ENCODE measurements at places on chromosomes 4 and X.

DNA sequence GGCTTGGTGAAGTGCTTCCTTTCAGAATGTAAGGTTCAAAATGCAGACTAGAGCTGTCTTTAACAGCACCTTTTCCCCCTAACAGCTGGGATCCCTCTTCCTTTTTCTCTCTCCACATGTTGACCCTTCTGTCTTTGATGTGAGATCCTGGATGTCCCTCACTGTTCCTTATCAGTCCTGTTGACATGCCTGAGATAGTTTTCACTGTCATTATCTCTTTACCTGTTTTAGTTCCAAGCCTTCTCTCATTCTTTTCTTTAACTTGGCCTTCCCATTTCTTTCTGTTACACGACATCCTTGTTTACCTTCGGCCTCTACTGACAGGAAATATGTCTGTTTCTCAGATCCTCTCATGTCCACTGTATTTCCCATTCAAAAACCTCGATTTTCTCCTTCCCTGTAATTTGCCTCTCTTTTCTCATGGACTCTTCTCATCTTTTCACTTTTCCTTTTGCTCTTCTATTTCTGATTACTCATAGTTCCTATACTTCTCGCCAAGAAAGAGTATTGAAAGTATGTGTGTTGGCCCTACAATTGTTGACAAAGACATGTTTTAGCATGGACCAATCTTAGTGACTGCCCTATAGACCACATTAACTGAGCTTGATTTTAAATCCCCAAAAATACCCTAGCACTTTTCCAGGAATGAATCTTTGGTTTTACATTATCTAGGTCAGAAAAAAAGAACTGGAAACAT is 1.2 kb upstream of the SOWAHB start:
- DNase-seq: no peak

DNA sequence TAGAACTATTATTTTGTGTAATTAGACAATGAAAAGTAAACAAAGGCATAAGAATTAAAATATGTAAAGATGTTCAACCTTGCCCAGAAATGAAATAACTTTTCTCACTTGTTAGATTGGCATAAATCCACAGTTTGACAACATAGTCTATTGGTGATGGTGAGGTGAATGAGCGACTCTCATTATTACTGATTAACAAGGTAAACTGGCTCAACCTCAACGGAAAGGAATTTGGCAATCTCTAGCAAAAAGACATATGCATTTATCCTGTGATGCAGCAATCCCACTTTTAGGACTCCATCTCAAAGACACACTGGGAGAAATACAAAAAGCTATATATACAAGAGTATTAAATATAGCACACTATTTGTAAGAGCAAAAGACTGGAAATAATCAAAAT is 22.3 kb downstream of the UBA6 start:
- no peak for DNase-seq

DNA sequence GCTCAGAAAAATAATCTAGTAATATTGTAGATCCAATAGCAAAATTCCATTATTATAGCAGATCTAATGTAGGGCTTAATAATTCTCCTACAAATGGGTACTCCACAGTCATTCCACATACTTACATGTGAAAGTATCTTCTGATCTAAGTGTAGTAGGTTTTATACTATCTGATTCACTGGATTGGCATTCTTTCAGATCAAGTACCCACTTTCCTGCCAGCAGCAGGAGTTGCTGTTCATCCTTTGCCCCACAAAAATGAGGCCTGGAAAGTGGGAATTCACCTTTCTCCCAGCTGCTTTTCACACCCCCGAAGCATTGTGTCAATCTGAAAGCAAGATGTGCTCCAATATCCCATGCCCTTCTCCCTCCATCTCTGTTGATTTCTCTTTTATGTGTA is 77.1 kb upstream of the RXFP1 start:
- no peak for DNase-seq

- no peak for DNase-seq
These were observed 82.9 kb downstream of the PDLIM5 start for GRCh38 chr4:94534401-94535312.

DNA sequence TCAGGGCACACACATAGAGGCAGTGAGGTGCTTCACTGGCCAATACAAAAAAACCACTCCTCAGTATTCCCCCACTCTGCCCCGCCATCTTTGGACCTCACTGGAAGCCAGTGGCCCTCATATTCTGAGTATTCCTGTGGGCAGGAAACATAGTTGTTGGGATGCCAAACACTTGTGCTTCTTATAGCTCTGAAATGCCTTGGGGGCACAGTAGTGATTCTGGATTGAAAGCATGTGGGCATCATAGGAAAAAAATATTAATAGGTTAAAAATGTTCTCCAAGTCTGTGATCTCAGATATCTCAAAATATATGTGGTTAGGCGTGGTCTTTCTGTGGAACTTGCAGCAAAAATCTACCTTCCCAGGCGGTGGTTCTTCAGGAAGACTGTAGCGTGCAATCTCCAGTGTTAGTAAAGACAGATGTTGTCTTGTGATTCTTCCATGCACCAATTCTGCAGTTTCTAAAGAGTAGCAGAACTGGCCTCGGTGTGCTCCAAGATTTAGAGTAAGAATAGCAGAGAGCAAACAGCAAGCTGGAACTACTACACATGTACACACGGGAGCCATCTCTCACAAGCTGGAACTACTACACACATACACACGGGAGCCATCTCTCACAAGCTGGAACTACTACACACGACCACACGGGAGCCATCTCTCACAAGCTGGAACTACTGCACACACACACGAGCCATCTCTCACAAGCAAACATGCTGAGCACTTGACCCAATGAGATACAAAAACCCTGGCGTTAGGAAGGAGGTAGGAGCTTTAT is 8.0 kb upstream of the TENM3 start:
- no peak for DNase-seq

DNA sequence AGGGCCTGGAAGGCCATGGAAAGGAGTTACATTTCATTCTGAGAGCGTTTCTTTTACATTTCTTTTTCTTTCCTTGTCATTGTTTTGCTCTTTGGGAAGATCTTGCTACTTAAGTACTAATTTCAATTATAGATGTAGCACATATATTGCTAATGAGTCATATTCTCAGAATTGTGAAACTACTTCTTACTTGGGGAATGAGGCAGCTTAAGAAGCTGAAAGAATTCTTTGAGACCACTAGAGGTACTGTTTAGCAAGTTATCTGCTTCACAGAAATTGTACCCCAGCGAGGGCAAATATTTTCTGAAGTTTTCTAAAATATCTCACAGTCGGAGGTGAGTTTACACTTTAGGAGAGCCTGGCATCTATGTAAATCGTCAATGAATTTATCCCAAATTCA is 100.6 kb downstream of the AFF2 start:
- DNase-seq: no peak

- no peak for DNase-seq
These were observed 30.5 kb downstream of the TMPRSS11D start for GRCh38 chr4:67853336-67853735.

DNA sequence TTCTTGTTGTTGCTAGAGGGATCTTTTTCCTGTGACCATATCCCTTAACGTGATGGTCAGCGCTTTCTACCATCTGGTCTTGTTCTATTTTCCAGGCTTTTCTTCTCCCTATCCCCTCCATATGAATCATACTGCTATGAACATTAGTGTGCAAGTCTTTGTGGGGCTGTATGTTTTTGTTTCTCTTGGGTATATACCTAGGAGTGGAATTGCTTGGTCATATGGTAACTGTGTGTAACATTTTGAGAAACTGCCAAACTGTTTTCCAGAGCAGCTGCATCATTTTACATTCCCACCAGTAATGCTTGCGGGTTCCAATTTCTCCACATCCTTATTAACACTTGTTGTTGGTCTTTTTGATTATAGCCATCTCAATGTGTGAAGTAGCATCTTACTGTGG is 121.4 kb downstream of the SPRY1 start:
- DNase-seq: no peak

GRCh38 chrX:24870143-24870542 is 145.6 kb downstream of the ARX start:
- DNase-seq: no peak

- peak; percentile 25 for DNase-seq
These were observed 81.9 kb downstream of the HMGB2 start for GRCh38 chr4:173252024-173252935.

DNA sequence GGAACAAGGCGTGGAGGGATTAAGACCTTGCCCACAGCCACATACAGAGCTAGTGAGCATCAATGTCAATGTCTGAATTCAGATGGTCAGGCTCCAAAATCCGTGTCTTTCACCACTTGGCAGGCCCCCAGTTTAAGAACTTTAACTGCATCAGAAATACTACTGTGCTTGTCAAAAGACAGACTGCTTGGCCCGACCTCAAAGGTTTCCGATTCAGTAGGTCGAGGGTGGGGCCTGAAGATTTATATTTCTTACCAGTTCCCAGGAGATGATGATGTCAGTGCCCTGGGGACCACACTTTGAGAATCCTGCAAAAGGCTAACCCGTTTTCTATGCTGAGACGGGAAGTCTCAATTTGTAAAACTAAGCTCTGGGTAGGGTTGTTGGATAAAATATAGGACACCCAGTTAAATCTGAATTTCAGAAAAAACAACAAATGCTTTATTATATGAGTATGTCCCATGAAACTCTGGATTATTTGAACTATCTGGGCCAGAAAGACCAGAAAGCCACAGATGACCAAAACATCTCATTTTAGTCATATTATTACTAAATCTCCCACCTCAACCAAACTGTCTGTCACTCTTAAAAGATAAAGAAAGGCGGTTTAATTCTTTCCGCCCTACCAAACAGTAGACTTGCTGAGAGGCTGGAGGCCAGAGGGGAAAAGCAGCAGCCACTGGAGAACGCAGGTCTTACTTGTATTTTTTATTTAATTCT is 42.7 kb downstream of the GATB start:
- no peak for DNase-seq

- no peak for DNase-seq
These were observed at the start of gene GPRASP1 for GRCh38 chrX:102651242-102652011. GPRASP1 (plus strand) TSS chrX:102651483; CDS start chrX:102653914, 2,431 bp downstream.

DNA sequence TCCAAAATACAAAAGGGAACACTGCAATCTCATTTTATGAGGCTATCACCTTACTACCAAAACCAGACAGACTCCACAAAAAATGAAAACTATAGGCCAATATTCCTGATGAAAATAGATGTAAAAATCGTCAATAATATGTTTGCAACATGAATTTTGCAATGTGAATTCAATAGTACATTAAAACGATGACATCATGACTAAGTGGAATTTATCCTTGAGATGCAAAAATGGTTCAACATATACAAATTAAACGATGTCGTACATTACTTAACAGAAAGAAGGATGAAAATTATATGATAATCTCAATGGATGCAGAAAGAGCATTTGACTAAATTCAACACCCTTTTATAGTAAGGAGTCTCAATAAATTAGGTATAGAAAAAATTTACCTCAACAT is 123.0 kb downstream of the AREG start:
- no peak for DNase-seq

GRCh38 chr4:38132107-38132673 is 172.0 kb downstream of the PTTG2 start:
- no peak for DNase-seq

DNA sequence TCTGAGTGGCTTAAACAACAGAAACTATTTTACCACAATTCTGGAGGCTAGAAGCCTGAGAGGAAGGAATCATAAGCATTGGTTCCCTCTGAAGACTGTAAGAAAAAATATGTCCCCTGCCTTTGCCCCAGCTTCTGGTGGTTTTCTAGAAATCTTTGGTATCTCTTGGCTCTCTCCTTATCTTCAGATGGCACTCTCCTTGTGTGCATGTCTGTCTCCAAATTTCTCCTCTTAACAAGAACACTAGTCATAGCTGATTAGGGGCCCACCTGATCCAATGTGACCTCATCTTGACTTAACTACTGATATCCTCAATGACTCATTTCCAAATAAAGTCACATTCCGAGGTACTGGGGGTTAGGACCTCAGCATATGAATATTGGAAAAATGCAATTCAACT is 635.0 kb upstream of the NR3C2 start:
- no peak for DNase-seq

DNA sequence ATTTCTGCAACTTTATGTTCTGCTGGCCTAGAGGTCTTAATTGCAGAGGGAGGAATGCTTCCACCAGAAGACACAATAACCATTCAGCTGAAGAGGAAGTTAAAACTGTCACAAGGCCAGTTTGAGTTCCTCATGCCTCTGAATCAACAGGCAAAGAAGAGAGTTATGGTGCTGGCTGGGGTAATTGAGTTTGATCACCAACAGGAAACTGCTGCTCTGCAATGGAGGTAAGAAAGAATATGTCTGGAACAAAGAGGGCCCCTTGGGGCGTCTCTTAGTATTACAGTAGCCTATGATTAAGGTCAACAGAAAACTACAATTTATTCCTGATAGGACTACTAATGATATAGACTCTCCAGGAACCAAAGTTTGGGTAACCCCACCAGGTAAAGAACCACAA is 744.0 kb downstream of the FSTL5 start:
- peak; percentile 6 for DNase-seq

GRCh38 chr4:17230727-17231126 is 281.2 kb downstream of the QDPR start:
- no peak for DNase-seq

DNA sequence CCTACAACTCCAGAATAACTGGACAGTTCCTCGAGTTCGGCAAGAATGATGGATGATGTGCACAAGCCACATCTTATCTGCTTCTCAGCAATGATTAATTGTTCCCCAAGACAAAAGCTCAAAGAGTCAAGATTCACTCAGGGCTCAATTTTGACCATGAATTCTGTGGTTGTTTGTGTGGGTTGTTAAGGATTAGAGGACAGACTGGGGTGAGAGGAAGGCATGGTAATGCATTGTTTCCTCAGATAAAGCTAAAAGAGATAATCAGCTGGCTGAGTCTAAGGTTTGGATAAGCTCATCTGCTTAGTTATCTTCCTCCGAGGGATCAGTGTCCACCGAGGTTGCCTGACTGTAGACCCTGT is 161.0 kb downstream of the CPEB2 start:
- no peak for DNase-seq

GRCh38 chr4:88993246-88993645 is 63.7 kb downstream of the FAM13A start:
- DNase-seq: no peak

DNA sequence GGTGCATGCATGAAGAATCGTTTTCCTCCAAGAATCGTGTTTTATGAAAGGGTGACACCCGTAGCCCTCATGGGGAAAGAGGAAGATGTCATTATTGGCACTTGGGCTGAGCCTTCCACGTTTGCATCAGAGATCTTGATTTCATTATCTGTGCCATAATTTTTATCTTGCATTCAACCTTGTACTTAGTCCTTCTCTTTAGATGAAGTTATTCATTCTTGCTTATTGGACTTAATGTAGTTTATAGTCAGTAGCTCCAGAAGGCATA is 66.8 kb downstream of the GAB1 start:
- no peak for DNase-seq

- peak; percentile 32 for DNase-seq
These were observed 141.3 kb upstream of the FTHL17 start for GRCh38 chrX:31212856-31213748.

- no peak for DNase-seq
These were observed 41.9 kb downstream of the XAGE2 start for GRCh38 chrX:52410439-52411394.

DNA sequence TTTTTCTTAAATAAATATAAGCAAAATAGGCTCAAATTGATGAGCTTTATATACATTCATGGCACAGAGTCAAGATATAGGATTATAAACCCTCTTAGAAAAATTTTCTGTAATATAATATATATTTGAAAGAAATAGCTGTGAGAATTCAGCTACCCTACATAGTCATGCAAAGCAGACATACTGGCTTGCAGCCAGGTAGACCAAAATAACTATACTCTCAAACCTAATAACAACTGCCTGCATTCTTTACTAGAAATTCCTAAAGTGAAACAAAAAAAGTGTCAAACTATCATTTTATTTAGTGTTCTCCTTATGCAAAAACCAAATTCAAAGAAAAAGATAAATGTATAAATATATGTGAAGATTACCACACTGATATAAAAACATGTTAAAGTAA is 1390.2 kb downstream of the C4orf33 start:
- DNase-seq: no peak
